ENCODE measurements at places on chromosomes 7 and 10.

DNA sequence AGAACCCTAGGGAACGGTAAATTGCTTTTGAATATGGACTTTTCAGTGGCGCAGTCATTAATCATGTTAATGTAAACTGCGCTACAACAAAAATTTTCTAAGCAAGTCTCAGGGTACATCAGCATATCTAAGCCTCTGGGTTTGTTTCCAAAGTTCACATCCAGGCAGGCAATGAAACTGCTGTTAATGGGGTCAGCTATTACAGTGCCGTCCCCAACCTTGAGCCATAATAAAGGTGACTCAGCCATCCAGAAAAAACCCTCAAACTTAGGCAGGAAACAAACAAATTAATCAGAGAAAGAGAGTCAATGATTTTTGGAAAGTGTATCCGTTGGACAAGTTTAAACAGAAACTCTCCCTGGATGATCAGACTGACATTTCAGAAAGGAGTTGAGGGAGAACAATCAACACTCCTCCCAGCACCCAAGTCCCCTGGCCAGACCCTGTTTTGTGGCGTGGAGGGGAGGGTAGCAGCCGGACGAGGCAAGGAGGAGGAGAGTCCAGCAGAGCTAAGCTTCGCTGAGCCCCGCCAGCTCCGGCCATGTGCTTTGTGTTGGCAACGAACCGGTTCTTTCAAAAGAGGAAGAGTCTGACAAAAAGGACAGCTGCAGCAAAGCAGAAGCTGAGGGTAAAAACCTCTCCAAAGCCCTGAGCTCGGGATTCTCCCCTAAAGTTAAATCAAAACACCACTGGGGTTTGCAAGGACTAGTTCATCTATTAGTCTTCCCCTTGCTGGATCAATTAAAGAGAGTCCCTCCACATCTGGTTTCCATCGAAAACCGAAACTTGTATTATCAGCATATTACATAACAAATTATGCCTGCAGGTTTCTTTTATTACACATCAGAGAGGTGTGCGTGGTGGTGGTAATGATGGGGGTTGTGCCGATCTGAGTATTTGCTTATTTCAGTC, 3.6 kb downstream of the FAM53B start:
- DNase-seq: no peak

- DNase-seq: peak; percentile 58
Observed at GRCh38 chr10:114499630-114500190, 95.4 kb upstream of the AFAP1L2 start.

DNA sequence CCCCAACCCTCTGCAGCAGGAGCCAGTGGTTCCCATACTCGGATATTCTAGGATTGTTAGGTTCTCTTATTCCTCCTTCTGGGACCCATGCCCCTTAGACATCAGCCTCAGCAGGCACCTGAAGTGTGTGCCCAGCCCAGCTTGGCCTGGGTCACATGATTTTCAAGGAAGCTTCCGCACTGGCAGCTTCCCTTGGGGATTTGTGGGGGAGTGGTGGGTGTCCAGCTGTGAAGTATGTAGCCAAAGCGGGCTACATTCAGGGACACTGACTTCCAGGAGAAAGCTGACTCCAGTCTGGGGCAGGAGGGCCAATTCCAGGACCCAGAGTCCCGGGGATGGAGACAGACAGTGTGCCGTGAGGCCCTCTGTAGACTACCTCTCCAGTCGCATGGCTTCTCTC, 1.3 kb downstream of the LDB1 start:
- no peak for DNase-seq

- DNase-seq: no peak
Observed at GRCh38 chr10:34539533-34540315, 275.4 kb downstream of the PARD3 start.

DNA sequence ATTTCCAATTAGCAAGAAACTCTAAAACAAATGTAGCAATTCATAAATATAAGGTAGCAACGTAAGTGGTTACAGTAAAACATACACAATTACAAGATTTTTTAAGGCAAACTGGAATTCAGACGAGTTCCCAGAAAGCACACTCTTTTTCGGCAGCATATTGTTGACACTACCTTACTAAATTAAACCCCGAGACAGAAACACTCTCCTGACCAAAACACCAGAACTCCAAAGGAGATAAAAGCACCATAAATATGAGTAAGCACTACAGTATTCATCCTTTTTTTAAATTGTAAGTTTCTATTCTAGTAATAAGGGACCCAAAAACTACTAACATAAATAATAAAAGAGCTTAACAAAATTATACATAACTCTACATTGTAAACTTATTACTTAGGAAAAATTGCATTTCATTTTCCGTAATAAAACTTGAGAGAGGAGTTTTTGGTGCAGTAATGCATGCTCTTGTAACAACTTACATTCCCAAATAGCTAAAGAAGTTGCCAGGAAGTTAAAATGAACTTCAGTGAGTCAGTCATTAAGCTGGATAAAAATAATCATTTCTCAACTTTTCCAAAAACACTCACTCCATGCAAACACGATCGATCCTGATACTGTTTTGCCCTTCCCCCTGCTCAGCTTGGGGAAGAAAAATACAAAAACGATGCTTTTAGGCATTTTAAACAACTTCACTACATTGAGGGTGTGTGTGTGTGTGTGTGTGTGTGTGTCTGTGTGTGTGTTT, 2.0 kb downstream of the PIP4K2A start:
- no peak for DNase-seq

DNA sequence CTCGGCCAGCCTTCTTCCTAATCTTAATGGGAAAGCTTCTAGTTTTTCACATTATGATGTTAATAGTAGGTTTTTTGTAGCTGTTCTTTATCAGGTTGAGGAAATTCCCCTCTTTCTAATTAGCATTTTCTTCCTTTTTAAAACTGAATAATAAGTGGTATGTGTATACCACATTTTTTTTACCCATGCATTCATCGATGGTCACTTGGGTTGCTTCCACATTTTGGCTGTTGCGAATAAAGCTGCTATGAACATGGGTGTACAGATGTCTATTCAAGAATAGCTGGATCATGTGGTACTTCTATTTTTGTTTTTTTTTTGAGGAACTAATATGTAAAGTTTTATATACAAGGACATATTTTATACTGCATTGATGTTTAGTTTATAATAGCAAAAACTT, 44.3 kb downstream of the NRF1 start:
- DNase-seq: no peak

- peak; percentile 30 for DNase-seq
Observed at GRCh38 chr7:129780257-129780973, 168.9 kb downstream of the NRF1 start.

DNA sequence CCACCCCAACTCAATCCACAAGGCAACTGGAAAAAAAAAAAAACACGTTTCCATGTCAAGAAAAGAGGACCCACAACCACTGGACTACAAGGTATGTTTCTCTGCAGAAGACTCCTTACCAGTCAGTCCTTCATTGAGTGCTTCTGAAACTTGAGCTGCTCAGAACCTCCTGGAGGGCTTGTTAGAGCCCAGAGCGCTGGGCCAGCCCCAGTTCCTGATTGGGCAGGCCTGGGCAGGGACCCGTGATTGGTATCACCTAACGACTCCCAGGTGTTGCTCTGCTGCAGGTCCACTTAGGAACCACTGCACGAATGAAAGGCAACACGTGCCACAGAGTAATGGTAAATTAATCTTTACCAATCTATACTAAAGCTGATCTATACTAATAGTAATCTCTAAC, 473 bp upstream of the CCDC201 start:
- DNase-seq: no peak

- DNase-seq: no peak
Observed at GRCh38 chr7:50531928-50532327, 33.3 kb downstream of the DDC start.

DNA sequence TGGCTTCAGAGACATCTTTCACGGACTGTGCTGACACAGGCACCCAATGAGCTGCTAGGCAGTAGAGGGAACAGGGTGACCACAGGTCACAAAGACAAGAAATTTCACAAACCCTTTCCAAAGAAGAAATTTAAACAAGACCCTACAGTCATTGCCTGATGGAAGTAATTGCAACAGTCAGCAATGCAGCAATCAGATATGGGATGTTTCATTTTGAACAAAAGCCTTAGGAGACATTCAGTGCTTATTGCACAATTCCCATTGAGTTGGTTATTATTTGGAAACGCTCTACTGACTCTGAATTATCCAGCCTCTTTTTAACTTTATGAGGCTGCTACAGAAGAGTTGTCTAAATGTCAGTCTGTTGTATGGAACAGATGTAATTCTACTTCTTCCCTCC, 85.5 kb downstream of the ETV1 start:
- DNase-seq: no peak

DNA sequence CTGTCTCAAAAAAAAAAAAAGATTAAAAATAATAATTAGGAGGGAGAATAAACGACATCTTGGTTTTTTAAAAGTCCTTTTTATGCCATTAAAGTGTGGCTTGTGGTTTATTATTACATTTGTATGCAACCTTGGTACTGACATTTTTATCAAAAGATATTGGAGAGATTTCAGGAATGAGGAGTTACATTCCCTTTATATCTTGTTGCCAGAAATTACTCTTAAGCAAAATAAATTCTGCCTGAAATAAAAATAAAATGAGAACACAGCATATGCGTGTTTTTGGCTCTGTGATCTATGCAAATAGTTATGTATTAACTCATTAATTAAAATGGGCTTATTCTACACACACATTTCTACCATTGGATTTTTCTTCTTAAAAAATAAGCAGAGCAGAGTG, 202.4 kb downstream of the BICC1 start:
- DNase-seq: no peak

DNA sequence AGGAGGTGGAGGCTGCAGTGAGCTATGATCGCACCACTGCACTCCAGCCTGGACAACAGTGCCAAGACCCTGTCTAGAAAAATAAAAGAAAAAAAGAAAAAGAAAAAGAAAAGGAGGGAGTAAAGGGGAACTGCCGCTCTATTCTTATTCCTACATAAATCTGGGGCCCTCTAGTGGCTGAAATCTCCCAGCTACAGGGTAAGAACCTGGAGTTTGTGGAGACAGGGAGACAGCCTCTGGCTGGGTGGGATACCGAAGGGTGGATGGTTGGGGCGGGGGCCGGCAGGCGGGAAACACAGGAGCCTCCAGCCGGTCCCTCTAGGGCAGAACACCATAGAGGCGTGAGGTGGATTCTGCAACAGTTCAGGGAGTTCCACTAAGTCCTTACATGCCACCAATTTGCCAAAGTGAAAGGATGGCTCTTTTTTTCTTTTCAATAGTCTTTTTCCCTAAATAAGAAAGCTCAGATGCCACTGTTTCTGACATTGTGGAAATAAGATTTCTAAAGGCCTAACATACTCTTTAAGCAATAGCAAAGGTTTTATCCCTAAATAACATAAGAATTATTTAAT, 117.3 kb downstream of the SVIL start:
- no peak for DNase-seq

- no peak for DNase-seq
Observed at GRCh38 chr10:131435232-131435631, 123.7 kb upstream of the TCERG1L start.

DNA sequence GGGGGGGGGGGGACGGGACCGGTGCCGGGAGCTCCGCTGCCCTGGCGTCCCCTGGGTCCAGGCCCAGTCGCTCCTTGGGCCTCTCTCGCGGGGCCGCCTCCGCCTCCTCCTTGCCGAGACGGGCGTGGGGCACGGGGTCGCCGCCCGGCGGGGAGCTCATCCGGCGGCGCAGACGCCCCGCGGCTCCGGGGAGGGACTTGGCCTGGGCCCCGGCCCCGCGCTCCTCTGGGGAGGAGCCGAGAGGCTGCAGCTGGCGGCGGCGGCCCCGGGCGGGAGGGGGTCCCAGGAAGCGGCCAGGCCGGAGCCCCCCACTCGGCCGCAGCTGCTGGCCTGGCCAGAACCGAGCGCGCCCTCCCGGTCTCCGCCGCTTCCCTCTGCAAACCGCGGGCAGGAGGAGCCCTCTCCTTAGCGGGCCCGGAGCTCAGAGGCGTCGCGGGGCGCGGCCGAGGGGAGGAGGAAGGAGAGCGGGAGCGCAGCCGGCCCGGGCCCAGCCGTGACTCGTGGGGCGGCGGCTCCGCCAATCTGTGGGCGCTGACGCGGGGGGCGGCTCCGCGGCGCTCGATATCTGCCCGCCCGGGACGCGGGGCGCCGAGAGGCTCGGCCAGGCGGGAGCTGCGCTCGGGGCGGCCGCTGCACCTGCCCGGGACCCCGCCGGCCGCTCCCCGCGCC, at the start of gene FAM20C:
Gene FAM20C (plus strand): TSS at position 591 of the 669 bp plus-strand sequence. CDS start 629 bp downstream, outside the sequence.
- peak; percentile 25 for DNase-seq

GRCh38 chr7:16638282-16639280, 7.0 kb downstream of the ANKMY2 start:
- DNase-seq: no peak

Data from stimulated activated CD4-positive, alpha-beta T cell treated with anti-CD3 and anti-CD28 coated beads, Interleukin-15, amount 100 ng/mL, for 1 hour (primary cell).